ENCODE measurements at places on chromosomes 7 and 10. TPM values are rescaled to one million over a fixed set of nuclear protein-coding genes. Genes with fewer than 3 reads are reported as not detected.

ANAPC16 gene
- total RNA-seq: 60.5 TPM

ARHGAP19 gene
- total RNA-seq: 4.9 TPM

CC2D2B gene
- total RNA-seq: not detected

ECHDC3 gene
- total RNA-seq: 10.9 TPM

LFNG gene
- total RNA-seq: 19.4 TPM

OR6B1 gene
- total RNA-seq: not detected

CALHM1 gene
- total RNA-seq: not detected

ADAMTS14 gene
- 0.16 TPM for total RNA-seq

CHN2 gene
- total RNA-seq: 0.38 TPM

PRSS1 gene
- not detected for total RNA-seq

PLEKHS1 gene
- 0.07 TPM for total RNA-seq

SLC26A4 gene
- total RNA-seq: 0.10 TPM

MOGAT3 gene
- not detected for total RNA-seq

PCLO gene
- 0.98 TPM for total RNA-seq

HABP2 gene
- 0.18 TPM for total RNA-seq

IQCE gene
- total RNA-seq: 11.1 TPM

NKX2-3 gene
- total RNA-seq: not detected

LGI1 gene
- not detected for total RNA-seq

SEMA3A gene
- total RNA-seq: 3.9 TPM

EPDR1 gene
- 78.2 TPM for total RNA-seq

MYPN gene
- total RNA-seq: 2.8 TPM

TLX1 gene
- total RNA-seq: not detected

TMEM140 gene
- total RNA-seq: 1.0 TPM

MKI67 gene
- 57.6 TPM for total RNA-seq

BMPR1A gene
- total RNA-seq: 33.1 TPM

SLC26A3 gene
- total RNA-seq: not detected

FGFR2 gene
- 0.43 TPM for total RNA-seq

NPSR1 gene
- not detected for total RNA-seq

All from A549 treated with Hydrocortisone at 1 μM for 4 hours (cell line).